ENCODE measurements at places on chromosomes 11 and 22.

- DNase-seq = no peak
Measured at GRCh38 chr11:34431979-34432378, 6.8 kb upstream of the CAT start.

DNA sequence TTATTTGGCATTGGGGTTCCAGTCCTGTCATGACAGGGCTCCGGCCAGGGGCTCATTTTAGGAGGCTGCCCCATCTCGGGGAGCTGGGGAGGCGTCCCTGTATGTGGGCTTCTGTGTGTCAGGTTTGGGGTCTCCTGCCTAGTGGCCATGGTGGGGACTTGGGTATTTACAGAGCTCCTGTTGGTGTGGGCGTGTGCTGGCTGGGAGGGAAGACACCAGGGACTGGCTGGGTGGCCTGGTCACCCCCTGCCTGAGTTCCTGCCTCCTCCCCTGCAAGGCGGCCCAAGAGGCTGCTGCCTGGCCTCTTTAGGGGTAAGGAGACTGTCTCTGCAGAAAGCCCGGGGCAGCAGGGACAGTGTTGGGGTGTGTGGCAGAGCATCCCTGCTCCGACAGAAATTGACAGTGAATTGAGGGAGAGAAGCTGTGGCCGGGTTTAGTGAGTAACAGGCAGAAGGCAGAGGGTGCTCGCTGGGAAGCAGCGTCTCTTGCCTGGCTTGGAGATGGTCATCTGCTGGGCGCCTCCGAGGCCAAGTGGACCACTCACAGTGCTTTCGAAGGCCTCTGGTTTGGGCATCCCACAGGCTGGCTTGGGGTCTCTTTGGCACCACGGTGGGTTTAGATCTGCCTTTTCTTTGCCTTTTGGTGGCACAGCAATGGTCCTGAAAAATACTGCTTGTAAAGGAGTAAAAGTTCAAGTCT lies 40.3 kb upstream of the GRAMD4 start:
- DNase-seq = no peak

- peak; percentile 41 for DNase-seq
Measured at GRCh38 chr11:44632466-44633123, 67.1 kb downstream of the CD82 start.

- no peak for DNase-seq
Measured at GRCh38 chr11:2250041-2250440, 20.3 kb downstream of the ASCL2 start.

DNA sequence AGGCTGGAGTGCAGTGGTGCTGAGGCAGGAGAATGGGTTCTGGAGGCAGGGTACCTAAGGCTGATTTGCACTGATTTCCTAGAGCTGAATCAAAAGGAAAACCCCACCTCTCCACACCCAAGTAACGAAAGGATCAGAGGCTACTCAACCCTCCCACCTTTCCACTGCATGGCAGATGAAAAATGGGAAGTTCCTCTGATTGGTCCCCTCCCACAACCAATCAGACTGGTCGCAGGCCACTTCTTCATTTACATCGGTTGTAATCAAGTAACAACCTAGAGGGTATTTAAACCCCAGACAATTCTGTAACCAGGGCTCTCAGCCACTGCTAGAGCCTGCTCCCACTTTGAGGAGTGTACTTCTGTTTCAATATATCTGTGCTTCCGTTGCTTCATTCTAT lies 18.6 kb upstream of the PARVB start:
- no peak for DNase-seq

- DNase-seq = no peak
Measured at GRCh38 chr11:131810541-131810940, 440.1 kb downstream of the NTM start.

DNA sequence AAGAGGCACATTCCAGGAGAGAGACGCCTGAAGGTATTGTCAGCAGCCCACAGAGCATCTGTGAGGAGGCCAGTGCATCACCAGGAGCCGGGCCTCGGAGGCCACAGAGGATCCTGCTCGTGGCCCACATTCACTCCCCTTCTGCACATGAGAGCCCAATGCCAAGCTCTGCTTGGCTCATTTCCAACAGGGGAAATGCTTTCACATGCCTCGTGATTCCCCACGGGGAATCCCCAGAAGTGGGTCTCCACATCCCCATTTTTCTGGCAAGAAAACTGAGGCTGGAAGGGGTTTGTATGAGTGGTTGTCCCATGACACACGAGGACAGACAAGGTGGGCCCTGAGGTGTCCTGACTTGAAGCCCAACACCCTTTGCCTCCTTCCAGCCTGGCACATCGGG lies 34.4 kb downstream of the TP53I11 start:
- DNase-seq = no peak

GRCh38 chr11:67271541-67272284 lies 5.4 kb downstream of the GRK2 start:
- DNase-seq = no peak

DNA sequence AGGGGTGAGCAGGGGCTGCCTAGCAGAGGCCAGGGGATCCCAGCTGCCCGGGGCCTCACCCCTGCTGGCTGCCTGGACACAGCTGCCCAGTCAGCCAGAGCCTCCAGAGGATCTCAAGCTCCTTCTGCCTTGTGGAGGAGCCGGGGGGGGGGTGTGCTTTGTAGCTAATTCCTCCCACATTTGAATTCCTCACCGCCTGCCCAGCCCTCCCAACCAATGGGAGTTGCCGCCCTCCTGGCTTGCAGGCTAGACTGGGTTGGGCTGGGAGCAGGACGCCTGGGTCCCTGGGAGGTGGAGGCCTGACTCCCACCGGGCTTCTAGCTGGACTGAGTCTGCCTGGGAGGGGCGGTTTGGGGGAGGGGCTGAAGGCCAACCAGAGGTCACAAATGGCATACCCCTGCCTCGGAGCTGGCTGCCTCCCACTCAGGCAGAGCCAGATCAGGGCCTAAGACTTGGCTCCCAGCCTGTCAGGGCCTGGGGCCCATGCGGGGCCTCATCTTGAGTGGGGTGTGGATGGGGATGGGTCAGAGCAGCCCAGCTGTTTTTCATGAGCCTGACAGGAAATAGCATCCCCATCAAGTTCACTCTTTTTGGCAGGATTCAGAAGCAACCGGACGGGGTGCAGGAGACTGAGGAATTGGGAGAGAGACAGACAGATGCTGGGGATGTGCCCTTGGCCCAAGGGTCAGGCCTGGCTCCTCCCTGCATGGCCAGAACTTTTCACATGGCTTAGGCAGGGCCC lies 29.2 kb upstream of the PDE2A start:
- DNase-seq = peak; percentile 49

DNA sequence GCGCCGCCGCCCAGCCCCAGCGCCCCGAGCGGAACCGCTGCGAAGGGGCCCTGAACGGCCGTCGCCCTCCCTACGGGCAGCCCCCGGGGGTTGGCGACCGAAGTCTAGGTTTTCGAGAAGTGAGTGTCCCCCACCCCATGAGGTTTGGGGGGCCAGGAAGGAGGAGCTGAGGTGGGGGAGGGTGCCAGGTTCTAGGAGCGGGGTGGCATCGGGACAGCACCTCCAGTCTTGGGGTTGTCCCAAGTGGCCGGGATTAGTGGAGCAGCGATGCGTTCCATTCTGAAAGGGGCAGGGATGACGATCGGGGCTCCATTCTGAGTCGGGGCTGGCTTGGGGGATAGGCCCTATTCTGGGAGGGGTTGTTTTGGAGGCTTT lies 408 bp downstream of the PPP2R5B start:
- DNase-seq = no peak

GRCh38 chr22:46136486-46137217 lies 13.7 kb upstream of the PPARA start:
- no peak for DNase-seq

DNA sequence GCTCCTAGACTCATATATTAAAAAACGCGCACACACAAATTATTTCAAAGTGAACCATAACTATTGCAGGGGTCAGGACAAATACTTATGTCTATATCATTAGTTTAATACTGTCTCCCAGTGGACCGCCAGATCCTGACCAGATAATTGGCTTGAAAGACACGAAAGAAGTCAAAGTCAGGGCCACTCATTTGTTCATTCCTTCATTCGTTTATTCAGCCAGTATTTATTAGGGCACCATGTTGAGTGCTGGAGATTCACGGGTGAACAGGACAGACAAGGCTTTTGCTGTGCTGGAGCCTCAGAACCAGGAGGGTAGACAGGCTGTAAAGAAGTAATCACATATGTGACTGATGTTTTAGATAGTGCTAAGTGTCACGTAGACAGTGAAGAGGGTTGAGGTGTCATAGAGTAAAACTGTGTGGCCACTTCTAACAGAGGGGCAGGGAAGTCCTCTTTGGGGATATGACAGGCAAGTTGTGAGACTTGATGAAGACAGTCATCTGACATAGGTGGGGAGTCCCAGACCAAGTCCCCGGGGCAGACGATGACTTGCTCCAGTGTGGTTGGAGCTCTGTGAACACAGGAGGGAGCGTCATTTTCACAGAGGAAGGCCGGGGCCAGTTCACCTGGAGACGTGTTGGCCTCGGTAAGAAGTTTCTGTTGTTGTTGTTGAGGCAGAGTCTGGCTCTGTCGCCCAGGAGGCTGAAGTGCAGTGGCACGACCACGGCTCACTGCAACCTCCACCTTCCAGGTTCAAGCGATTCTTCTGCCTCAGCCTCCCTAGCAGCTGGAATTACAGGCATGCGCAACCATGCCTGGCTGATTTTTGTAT lies 25.9 kb downstream of the RBX1 start:
- no peak for DNase-seq

GRCh38 chr11:62909107-62909894 lies 11.9 kb downstream of the CHRM1 start:
- peak; percentile 59 for DNase-seq

DNA sequence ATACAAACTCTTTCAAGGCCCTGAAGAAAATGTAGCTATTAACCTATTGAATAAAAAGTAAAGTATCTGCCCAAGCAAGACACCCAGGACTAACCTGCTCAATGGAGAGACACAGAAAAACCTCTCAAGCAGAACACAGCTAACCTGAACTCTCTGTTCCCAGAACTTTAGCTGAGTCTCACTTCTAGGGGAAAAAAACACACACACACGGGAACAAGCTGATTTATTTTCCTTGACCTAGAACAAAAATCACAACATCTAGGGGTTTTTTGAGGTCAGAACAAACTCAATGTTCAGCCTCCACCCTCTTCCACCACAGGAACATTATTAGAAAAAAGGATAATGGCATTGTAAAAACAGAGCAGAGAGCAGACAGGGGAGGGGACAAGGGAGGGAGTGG lies 121.6 kb downstream of the BBOX1 start:
- DNase-seq = no peak

DNA sequence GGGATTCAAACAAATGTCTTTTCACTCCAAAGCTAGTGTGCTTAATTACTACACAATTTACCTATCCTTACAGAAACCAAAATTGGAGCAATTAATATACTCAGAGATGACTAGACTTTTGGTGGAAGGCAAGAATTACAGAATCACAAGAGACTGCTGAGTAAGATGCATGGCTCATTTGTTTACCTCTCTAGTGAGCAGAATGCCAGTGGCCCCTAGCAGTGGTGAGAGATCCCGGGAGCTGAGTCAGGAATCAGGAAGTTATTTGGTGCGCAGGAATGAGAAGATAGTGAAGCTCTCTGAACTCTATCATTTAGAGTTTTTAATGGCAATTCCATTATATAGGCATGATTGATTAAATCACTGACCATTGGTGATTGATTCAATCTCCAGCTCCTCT lies 188.9 kb upstream of the SESN3 start:
- no peak for DNase-seq

DNA sequence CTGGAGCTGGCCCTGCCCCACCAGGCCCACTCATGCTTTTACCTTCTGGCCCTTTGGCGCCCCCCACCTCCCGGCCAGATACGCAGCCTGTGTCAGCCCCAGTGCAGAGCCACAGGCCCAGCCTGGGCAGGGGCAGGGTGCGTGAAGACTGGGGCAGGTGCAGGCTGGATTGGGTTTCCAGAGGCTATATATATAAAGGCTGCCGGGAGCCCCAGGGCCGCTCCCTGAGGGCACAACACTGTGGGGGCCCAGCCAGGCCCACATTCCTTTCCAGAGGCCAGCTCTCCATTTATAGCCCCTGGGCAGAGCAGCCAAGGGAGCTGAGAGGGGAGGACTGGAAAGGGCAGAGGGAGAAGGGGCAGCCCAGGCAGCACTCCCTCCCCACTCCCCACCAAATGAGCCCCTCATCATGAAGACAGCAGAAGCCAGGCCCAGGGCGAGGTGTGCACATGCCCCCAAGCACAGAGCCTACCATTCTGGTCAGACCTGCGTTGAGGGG lies 5.0 kb upstream of the MYOD1 start:
- peak; percentile 27 for DNase-seq

- no peak for DNase-seq
Measured at GRCh38 chr22:42025421-42025820, 26.8 kb downstream of the WBP2NL start.

GRCh38 chr11:97537407-97538150 lies 1147.8 kb downstream of the JRKL start:
- DNase-seq = no peak

GRCh38 chr11:1450949-1451710 lies 35.4 kb downstream of the MOB2 start:
- DNase-seq = no peak

DNA sequence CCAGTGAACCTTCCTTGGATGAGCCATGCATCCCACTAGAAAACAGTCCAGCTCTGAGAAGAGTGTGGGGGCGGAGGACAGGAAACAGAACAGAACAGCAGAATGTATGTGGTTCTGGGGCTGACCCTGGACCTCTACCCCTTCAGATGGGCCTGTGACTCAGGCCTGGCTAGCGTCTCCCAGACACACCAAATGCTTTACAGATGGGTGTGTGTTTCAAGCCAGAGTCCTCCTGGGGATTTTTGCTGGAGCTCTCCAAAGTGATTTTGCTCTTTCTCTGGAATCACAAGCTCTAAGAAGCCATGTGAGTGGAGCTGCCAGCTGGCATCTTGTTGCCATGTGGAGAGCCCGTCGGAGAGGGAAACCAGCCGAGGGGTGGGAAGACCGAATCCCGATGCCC lies 13.2 kb upstream of the C1QTNF4 start:
- DNase-seq = no peak

GRCh38 chr11:111010391-111011274 lies 234.9 kb upstream of the POU2AF2 start:
- DNase-seq = no peak

- DNase-seq = no peak
Measured at GRCh38 chr11:121793916-121794315, 322.1 kb downstream of the BLID start.

- DNase-seq = no peak
Measured at GRCh38 chr11:132030896-132031295, 660.5 kb downstream of the NTM start.

DNA sequence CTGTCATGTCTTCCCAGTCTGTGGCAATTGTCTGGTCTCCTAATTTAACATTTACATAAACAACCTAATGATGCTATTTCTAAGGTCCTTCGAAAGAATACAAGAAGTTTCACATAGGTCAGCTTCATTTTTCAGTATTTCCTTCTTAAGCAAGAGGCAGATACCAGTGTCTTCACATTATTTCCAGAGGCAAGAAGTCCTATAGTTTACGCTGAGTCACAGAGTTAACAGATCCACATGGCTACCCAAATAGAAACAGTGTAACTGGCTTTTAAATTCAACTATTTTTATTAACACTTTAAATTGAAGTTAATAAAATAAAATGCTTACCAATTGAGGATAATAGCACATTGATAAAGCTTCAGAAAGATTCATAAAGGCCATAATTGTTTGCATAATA lies 10.9 kb downstream of the PRRG4 start:
- no peak for DNase-seq

- DNase-seq = no peak
Measured at GRCh38 chr11:83909579-83910534, 623.7 kb upstream of the CCDC90B start.

GRCh38 chr11:73759610-73760134 lies 1.2 kb downstream of the RAB6A start:
- no peak for DNase-seq

GRCh38 chr22:28711820-28712777 lies 29.5 kb downstream of the CHEK2 start:
- DNase-seq = no peak

- no peak for DNase-seq
Measured at GRCh38 chr11:68959465-68960293, 21.1 kb downstream of the MRGPRD start.

Data from mesothelial cell of epicardium (in vitro differentiated cells).